ENCODE measurements at places on chromosomes 7 and 10.

- no peak for DNase-seq
Measured at GRCh38 chr10:76218035-76218434, 786.6 kb downstream of the LRMDA start.

GRCh38 chr10:129134371-129134770 is 332.7 kb upstream of the MGMT start:
- DNase-seq, result no peak

- DNase-seq, result no peak
Measured at GRCh38 chr10:132048294-132048667, 17.5 kb upstream of the JAKMIP3 start.

GRCh38 chr7:130838738-130839137 is 104.7 kb upstream of the KLF14 start:
- no peak for DNase-seq

Data from bone marrow (tissue), 2 donors.